ENCODE measurements at places on chromosomes 2 and 18.

GRCh38 chr2:134132490-134132857 lies 121.4 kb upstream of the MGAT5 start:
- no peak for DNase-seq

DNA sequence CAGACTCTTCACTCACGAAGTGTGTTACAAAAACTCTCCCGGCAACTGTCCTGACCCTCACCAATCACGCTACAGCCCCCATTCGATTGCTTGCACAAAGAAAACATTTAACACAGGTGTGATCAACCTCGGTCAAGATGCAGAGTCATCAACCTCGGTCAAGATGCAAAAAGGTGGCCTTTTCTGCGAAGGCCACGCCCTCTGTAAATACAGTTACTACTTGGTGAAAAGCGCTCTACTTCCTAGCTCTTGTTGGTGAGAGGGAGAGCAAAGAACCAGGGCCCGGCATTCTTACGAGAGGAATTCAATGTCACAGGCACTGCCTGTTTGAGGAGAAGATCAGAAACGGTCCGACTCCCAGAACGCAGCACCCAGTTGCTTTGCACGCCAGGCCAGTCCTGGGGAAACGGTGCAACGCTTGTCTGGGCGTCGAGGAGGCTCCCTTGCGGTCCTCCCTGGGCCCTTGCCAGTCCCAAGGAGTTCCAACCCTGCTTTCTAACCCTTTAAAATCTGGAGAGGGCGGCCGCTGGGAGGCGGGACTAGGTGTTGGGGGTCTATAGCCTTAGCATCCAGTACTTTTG lies 1.9 kb downstream of the PIEZO2 start:
- no peak for DNase-seq

GRCh38 chr18:27750014-27750413 lies 426.9 kb downstream of the CDH2 start:
- DNase-seq = no peak

DNA sequence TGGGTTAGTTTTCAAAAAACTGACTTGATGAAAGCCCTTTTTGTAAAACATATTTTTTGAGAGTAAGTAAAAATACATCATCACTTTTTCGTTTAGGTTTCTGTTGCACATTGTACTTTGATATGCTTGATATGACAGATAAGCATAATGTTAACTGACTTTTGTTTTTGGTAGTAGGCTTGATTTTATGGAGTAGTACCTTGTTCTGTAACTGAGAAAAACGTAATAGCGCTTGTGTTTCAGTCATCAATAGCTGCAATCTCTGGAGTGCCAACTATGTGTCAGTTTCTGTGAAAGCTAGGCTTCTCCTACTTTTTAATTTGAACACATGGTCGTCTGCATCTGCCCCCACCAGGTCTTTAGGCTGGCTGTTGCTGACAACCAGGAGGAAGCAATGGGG lies 1.3 kb downstream of the LCLAT1 start:
- DNase-seq = no peak

GRCh38 chr2:128512379-128513115 lies 193.9 kb upstream of the HS6ST1 start:
- DNase-seq = no peak

DNA sequence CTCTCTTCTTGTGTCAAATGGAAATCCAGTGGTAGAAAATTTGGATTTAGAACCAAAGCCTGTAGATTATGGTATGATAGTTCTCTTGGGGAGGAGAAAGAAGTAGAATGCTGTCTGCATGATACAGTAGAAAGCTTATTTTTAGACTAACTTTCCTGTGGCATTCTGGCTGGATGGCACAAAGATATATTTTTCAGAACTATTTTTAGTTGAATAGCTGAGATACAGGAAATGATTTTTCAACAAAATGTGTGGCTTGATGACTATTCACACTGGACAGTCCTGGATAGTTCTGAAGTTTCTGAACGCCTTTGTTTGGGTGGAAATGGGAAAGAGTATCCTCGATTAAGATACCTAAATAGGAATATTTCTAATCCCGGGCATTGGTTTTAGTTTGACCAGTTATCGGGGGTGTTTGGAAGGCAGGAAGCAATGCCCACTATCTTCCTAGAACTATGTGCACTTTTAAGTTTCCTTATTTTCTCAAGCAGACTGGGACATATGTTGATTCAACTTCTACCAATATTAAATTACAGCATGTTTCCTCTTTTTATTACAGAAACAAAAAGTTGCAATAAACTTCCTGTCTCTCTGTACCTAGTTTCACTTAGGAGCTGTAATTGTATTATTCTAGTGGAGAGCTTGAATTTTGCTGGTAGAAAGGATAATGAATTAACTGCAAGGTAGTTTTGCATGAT lies 32.1 kb downstream of the GDF7 start:
- no peak for DNase-seq

DNA sequence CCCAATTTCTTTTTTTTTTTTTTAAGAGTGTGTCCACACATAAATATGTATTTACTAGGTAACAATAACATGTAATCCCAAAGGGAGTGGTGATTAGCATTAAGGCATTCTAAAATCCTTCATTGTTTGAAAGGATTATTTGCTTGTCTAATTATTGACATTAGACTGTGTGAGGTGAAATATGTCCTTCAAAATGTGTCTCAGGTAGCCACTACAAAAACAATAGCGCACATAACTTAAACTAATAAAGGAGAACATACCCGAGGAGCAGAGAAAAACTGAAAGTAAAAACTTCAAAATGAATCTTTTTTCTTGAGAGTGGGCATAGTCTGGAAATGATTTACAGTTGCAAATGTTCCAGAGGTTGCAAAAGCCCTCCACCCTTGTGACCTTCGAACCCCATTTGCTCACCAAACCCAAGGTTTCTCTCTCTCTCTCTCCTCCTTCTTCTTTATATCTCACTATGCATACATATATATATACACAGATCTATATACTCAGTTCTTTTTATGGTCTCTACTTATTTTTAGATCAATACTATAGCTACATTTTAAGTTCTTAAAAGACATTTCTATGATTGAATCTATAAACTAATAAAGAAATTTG lies 24.4 kb upstream of the FRZB start:
- DNase-seq = no peak

Measured in stimulated activated CD8-positive, alpha-beta memory T cell treated with anti-CD3 and anti-CD28 coated beads, Interleukin-12 subunit alpha, Interleukin-12 subunit beta, amount 100 ng/mL, for 1 hour (primary cell).